Spleen (tissue), 13 donors: ENCODE measurements at places on chromosomes 1 and 21. TPM values are rescaled to one million over a fixed set of nuclear protein-coding genes. Genes with fewer than 3 reads are reported as not detected.

GRCh38 chr1:185016880-185017279, 28.5 kb upstream of the RNF2 start:
- DNase-seq = no peak

DNA sequence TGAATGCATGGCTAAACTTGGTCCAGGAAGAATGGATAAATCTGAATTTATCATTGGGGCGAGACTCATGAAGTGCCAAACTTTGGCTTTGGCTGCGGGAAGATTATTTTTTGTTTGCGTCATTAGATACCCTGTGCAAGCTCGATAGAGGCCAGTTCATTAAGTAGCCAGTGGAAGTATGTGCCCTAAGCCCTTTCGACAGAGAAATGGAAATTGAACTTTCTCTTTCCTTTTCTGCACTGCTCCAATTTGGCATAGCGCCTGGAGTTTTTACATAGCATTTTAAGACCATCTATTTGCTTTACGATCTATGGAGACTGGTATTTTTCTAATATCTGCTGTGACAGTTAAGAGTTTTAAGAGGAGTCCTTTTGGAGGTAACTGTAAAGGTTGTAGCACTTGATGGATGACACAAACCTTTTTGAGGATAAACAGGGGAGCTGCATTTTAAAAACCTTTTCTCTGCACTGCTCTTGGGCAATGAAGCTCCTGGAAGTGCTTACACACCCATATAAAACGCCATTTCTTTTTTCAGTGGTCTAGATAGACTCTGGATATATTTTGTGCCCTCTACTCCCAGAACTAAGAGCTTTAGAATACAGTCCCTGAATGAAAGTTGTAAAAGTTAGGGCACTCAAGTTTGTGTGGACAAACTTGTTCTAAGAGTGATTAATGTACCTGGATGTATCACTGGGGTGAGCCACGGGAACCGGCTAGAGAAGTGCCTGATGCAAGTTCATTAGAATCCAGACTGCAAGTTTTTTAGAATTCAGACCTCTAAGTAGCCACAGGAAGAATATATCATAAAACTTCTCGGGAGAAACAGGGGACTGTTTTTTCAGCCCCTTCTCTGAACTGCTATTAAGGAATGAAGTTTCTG, 41.3 kb upstream of the CFHR3 start:
- DNase-seq = no peak

DNA sequence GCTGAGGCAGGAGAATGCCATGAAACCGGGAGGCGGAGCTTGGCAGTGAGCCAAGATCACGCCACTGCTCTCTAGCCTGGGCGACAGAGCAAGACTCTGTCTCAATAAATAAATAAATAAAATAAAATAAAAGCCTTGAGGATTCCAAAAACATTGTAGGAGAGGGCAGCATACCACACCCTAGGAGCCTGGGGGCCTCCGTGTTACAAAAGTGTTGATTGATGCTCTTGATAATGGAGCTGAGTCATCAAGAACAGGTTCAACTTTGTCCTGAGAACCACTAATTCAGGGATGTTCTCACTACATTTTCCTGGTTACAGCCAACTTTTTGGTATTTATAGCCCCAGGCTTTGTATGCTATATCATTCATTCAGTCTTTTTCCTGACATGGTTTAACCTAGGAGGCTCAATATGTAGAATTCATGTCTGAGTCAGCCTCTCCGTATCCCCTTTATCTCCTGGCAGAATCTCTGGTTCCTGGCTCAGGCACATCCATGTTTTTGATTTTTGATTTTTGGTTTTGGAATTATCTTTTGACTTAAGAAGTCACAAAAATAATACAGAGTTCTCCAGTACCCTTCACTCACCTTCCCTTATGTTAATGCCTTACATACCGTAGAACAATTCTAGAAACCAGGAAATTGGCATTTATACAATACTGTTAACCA, 69.4 kb downstream of the LRRC8D start:
- DNase-seq = no peak

DNA sequence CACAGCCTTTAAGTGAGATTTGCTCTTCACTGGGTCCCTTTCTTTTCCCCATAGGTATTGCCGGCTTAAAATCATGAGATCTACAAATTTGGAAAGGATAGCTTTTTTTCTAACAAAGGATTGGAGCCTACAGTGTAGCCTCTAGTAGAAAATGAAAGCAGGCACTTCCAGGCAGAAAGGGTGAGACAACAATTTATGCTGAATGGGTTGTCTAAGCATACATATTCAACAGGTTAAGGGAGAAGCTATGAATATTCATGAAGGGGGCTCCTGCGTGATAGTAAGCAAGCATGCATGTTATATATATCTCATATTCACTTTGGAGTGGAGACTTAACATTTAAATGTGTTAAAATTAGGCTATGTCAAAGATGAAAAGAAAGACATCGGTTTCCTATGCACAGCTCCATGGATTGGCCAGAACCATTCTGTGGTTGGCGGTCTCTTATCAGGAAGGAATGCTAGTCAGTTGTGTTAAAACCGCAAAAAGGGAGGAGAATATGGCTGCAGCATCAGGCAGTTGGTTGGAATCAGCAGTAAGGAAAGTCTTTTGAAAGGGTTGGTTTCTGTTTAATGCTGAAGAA, 66.0 kb downstream of the VCAM1 start:
- DNase-seq = no peak

GRCh38 chr1:225156254-225156653, 226.8 kb downstream of the DNAH14 start:
- DNase-seq = no peak

GRCh38 chr1:157090196-157090647, 9.4 kb downstream of the ETV3L start:
- DNase-seq = peak; percentile 95

GRCh38 chr1:200880212-200880611, 7.4 kb downstream of the GPR25 start:
- DNase-seq = no peak

LYST gene
- 9.0 TPM for polyA plus RNA-seq

C1QC gene
- 276 TPM for polyA plus RNA-seq

CHD5 gene
- 0.04 TPM for polyA plus RNA-seq

FCGR3B gene
- 29.2 TPM for polyA plus RNA-seq

OR2L8 gene
- polyA plus RNA-seq = not detected
